NCI-H1048 (cell line): ENCODE measurements at places on chromosomes 3 and 15.

DNA sequence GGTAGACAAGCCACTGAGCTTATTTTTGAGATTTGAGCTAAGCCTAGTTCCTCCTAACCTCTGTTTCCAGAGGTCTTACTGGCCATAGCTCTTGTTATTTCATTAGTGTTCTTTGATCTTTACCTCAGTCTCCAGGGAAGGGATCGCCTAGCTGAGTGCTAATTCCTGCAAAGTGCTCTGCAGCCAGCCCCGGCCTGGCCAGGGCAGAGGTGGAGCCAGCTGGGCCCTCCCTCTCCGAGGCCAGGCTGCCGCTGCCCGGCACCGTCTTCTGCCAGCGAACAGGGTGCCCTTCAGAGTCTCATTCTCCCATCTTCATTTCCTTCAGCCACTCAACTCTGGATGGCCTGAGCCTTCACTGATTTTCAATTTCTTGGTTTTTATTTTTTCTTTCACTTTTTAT lies 19.7 kb downstream of the FAN1 start:
- DNase-seq: no peak

DNA sequence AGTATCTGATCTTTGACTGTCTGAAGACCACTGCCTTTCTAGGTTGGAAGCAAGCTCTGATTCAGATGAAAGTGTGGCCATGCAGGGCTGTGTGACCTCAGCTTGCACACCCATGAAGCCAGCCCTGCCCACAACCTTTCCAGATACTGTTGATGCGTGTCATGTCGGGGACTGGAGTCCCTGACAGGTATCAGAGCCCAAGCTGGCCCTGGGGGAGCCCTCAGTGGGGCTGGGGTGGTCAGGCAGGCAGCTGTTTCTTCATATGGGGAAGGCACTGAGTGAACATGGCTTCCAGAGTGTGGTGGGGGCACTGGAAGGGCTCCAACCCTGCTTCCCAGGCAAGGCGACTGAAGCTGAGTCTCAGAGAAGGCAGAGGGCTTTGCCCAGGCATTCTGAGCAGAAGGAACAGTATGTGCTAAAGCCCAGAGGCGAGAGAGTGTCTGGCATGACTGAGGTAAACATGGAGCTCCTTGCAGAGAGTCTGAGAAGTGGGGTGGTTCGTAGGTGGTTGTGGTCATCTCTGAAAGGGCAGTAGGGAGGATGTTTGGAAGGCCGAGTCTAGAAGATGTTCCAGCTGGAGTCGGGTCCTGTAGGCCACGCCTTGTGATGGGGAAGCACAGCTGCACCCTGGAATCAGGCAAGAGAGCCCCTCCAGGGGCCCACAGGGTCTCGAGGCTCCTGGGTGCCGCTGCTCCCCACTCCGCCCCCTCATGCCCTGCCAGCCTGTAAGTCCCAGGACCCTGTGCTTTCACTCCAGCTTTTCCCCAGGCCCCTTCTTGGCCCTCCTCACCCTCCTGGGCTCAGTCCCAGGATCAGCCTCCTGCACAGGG lies 122.2 kb downstream of the EEFSEC start:
- no peak for DNase-seq

- no peak for DNase-seq
Measured at GRCh38 chr3:14832975-14833722, 14.4 kb downstream of the FGD5 start.

DNA sequence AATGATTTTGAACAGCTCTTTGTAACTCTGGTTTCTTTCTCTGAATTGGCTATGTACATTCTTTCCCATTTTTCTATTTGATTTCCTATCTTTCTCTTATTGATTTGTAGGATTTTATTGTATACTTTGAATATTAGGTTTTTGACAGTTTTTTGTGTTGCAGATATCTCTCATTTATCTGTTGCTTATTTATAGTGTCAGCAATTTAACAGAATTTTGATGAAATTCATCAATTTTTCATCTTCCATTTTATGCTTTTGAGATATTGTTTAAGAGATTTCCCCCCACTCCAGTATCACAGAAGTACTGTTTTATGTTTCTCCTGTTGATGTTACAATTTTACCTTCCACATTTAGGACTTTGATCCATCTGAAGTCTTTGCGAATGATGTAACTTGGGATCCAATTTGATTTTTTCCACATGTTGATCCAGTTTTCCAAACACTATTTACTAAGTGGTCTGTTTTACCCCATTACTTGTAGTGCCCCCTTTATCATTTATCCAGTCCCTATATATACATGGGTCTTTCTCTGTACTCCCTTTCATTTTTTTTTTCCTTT lies 46.1 kb downstream of the XYLB start:
- DNase-seq: no peak

DNA sequence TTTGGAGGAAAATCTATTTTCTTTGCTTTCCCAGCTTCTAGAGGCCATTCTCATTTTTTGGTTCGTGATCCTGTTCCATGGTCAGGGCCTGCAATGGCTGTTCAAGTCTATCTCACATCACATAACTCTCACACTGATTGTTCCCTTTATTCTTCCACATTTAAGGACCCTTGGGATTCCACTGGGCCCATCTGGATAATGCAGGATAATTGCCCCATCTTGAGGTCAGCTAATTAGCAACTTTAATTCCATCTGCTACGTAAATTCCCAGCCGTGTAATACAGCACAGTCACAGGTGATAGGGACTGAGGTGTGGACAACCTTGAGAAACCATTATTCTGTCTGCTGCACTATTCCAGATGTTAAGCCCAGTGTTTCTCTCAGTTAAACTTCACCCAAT lies 311.6 kb upstream of the CNTN4 start:
- DNase-seq: no peak

GRCh38 chr15:74369084-74369745 lies 1.8 kb upstream of the CYP11A1 start:
- DNase-seq: no peak

DNA sequence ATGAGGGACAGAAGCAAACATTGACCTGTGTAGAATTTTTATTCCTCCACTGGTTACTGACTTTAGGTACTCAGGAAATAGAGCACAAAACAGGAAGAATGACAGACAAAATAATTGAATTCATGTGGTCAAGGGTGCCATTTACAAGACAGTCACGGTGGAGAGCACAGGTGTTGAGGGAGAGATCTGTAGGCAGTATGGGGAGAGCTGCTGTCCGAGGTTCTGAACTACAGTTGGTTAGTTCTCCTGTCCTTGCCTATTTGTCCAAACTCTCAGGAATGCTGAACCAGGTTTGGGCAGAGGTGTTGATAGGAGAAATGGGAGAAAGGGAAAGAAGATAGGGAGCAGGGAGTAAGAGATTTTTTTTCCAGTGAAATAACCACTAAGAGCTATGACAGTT lies 178.5 kb upstream of the ZBTB20 start:
- no peak for DNase-seq

DNA sequence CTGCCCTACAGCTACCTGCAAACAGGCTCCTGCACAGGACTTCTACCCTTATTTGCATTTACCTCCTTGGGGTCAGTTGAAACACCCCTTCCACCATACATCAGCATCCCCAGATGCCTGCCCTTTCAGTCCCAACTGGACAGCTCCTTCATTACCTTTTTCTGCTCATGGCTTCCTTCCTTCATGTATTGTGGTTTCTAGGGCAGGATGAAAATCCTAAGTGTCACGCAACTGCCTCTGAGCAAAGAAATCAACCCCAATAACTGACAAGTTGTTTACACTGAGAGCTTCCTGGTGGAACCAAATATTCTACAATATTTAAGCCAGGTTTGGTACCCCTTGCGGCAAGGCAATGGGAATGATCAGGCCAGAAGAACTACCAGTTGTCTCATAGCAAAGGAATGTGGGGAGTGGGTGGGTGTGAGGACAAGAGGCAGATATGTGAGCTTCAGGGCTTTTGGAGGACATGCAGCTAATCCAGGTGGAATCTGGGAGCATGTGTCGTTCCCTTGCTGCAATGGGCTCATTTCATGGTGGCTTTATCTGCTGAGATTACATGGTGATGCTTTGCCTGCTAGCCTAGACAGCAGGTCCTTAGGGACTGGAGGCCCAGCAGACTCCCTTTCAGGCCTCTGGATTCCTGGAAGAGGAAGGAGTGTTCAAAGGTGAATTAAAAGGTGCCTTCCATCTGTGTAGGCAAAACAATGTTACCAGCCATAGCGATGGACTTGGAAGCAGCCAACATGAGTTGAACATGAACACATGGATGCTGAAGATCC lies 34.9 kb downstream of the PPCDC start:
- DNase-seq: no peak

GRCh38 chr15:95911570-95912279 lies 418.8 kb upstream of the NR2F2 start:
- no peak for DNase-seq

GRCh38 chr3:63179862-63180522 lies 98.1 kb upstream of the SYNPR start:
- no peak for DNase-seq

DNA sequence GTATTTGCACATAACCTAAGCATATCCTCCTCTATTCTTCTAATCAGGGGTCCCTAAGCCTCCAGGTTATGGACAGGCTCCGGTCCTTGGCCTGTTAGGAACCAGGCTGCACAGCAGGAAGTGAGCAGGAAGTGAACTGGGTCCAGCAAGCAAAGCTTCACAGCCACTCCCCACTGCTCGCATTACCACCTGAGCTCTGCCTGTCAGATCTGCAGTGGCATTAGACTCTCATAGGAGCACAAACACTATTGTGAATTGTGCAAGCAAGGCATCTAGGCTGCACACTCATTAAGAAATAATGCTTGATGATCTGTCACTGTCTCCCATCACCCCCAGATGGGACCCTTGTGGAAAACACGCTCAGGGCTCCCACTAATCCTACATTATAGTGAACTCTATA lies 9.8 kb downstream of the MSL2 start:
- DNase-seq: no peak

GRCh38 chr15:93165734-93166470 lies 76.9 kb upstream of the RGMA start:
- DNase-seq: no peak

DNA sequence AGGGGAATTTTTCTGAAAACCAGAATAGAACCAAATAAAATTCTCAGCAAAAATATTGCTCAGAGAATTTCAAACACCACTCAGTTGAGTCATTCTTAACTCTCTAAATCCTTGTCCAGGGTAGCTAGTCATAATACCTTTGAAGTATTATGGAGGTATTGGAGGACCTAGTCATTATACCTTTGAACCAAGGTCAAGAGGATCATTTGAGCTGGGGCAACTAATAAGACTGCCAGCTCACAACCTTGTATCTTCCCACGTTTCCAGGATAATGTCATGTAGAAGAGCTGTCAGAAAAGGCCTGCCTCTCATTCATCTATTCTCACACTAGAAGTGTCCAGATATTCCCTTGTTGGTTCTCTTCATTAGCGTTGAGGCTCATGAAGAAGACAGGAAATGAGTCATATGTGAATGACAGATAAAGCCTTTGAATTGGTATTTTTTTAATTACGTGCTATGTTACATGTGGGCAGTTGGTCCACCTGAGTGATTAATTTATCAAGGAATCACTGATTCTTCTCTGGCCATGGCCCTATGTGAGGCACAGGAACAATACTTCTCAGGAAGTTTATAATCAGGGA lies 48.3 kb downstream of the TOPAZ1 start:
- DNase-seq: no peak

DNA sequence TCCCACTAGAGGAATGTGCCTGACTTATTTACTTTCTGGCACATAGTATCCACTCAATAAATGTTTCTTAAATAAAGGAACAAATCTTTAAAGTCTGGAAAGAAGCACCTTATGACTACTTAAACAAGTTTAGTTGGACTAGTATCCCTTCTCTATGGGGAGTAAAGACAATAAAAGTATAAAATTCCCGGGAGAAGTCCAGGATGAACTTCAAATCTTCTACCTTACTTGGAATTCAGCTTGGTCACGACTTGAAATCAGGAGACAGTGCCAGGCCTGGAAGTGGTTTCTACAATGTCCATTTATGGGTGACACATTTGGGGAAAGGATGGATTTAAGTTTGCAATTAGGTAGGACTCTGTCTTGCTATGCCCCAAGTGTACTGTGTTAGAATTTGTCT lies 196.5 kb downstream of the NR1D2 start:
- no peak for DNase-seq

DNA sequence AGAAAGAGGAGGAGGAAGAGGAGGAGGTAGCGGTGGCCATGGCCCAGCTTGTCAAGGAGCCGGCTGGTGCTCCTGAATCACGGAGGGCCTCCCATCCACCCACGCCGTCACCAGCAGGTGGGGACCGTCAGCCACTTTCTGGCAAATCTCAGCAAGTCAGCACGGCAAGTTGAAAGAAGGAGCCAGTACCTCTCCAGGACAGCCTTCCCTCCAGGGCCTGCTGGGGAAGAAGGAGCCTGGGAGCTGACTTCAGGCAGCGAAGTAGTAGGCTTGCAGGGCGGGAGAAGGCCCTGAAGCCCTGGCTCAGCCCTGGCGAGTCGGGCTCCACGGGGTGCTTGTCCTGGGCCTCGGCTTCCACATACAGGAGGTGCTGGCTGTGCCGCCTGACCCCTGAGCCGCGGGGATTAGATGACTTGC lies 99.2 kb upstream of the TRPM1 start:
- DNase-seq: no peak

DNA sequence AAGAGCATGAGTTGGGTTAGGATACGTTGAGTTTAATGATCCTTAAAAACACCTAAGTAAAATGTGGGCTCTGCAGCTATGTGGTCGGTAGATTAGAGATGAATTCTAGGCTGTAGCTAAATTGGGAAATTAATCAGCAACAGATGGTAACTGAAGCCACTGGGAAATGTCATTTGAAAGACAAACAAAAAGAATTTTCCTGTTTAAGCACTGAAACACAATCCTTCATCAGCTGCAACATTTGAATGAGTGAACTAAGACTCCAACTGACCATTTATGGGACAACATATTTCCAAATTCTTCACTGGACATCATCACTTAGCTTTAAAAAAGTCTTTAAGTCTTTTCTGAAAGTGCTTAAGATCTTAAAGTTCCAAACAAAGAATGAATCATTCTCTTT lies 226.9 kb downstream of the ZNF385D start:
- DNase-seq: no peak

DNA sequence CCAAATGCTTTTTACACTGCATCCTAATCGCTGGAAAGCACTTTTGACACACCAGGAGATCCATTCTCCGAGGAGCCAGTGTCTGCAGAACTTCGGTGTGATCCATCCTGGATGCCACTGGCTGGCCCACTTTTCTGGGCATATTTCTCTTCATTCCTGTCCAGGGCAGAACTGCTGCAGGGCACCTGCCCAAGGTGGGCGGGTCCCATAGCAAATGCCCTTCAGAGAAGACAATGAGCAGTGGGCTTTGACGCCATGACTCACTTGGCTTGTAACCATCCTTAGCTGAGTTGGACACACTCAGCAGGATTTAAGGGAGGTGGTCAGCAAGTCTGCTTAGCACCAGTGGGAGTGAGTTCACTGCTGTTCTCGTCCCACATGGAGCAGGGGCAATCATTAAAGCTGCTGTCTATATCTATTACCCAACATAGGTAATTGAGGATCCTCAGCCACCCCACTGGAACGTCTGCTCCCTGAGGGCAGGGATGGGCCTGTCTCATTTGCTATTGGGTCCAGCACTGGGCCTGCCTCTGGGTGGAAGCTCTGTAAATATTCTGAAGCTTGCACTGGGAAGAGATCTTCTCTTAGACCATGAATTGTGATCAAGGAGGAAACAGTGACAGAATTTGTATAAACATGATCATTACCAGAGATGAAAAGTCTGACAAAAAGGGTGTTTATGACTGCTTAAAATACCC lies 112.7 kb upstream of the IQSEC1 start:
- no peak for DNase-seq
